NCI-H1092 (cell line): ENCODE measurements at places on chromosomes 5 and 9.

DNA sequence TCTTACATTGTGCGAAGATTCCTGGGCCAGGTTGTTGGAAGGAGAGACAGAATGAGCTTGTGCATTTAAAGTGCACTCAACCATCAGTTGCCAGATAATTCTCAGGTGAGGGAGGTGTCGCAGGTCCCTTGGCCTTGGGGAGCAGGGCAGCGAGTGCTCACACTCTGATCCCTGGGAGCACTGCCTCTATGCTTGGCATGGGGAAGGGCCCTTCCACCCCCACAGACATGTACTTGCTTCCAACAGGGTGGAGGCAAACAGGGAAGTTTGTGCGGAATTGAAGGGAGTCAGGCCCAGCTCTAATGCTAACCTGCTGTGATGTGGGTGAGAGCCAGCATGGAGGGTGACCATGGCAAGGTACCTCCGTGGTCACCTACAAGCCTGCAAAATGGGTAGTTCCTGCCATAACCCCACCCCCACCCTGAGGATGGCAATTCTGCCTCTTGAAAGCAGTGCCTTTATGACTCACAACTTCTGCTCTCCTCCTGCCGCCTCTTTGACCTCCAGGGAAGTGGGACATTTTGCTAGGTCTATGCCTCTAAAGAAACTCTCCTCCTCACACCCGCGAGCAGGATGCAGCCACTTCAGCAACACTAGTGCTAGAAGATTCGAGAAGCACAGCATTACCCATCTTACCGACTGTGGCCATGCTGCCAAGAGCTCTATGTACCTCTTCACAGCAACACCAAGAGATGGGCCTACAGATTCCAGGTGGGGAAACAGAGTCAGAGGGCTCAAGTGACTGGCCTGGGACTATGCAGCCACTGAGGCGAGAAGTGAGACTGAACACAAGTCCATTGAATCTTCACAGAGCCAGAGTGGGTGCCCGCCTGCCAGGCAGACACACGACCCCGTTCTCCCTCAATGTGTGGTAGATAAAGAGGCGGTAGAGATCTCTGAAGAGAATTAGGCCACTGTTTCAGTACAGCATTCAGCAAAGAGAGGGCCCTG is 22.1 kb upstream of the SLC25A51 start:
- no peak for DNase-seq

DNA sequence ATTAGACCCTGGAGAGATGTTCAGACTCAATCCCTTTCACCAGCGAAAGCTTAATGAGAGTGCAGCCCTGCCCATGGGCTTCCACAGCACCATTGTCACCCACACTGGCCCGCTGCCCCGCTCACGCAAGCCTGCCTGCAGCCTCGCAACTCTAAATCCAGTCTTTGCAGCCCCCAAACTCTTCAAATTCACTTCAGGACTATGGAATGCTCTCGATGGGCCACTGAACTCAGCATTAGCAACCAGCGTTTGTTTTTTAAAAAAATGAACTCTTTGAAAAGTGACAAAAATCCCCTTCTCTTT is 17.1 kb downstream of the DCANP1 start:
- DNase-seq: no peak

GRCh38 chr9:130522233-130522808 is 57.1 kb upstream of the FUBP3 start:
- DNase-seq: no peak

DNA sequence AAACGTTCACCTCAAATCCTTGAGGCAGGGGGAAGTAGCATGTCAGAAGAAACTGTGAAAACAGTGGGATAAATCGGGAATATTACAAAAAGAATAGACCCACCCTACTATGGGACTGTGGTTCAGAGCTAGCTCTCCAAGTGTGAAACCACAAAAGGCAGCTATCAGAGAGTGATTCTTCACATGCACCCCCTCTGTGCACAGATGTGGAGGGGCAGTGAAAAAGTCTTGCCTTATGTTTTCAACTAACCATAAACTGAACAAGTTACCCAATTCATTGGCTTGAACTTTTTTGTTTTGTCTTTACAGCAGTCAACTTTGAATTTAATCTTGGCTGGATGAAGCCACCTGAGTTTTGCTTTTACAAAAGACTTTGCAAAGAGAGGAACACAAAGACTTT is 98.8 kb upstream of the NR4A3 start:
- DNase-seq: no peak

DNA sequence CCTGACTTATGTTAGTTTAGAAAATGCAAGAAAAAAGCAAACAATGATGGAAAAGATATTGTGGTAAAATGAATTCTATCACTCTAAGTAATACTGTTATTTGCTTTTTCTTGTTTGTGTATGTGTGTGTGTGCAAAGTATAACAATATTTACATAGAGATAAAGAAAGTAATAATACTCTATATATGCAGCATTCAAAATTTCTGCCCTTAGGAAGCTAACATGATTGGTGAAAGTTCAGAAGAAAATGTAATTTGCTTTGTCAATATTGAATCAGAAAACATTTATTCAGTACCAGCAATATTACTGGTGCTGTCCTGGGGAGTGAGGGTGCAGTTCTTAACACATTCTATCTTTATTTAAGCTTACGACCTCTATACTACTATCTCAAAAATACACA is 12.9 kb upstream of the PRDM9 start:
- DNase-seq: no peak

- no peak for DNase-seq
Measured at GRCh38 chr9:107546859-107547258, 57.3 kb upstream of the KLF4 start.

- no peak for DNase-seq
Measured at GRCh38 chr9:97628668-97629067, 4.5 kb downstream of the TSTD2 start.

GRCh38 chr9:101427957-101428655 is 7.5 kb downstream of the ALDOB start:
- no peak for DNase-seq

DNA sequence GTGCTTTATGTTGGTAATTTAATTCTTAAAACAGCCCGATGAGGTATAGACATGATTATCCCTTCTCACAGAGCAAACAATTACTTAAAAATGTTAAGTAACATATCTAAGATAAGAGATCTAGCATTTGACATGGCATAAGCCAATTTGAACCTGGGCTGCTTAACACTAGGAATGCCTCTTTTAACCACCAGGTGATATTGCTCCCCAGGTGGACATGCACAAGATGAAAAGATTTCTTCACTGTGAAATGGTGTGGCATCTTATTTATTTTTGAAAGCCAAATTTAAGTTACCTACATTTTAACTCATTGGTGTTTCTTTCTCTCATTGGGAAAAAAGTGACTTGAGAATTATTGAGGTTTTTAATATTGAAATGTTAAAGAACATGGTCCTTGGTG is 15.8 kb upstream of the LRRC70 start:
- DNase-seq: no peak

DNA sequence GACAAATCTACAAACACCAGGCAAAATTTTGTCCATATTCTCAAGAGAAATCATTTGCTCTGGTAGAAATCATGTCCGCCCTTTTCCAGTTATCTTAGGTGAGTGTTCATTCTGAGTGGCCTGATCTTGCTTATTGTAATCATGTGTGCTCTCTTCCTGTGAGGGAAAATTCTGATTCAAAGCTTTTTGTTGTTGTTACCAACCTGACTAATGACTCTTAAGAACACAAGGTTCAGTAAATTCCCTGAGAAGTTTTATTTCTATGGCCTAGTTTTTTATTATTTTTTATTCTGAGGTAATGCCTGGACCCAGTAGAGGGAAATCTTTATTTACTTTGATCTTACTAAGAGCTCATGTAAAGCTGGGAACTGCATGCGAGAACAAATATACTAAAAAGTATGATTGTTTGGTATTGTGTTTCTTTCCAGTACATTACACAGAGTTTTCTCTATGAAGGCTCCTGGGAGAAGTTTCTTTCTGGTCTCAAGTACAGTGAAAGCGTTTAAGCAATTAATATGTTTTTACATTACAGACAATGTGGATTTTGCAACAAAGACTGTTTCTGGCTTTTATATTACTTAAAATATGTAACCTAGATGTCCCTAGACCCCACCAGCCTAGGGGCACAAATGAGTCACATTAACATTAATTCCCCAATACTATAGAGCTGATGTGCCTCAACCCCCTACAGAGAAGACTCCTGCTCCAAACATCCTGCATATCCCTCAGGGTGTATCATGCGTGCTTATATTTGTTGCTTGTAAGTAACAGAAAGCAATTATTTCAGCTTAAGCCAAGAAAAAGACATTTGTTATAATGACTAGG is 138.1 kb downstream of the TMEM167A start:
- DNase-seq: no peak

GRCh38 chr5:29982457-29982856 is 1211.0 kb upstream of the CDH6 start:
- DNase-seq: no peak

DNA sequence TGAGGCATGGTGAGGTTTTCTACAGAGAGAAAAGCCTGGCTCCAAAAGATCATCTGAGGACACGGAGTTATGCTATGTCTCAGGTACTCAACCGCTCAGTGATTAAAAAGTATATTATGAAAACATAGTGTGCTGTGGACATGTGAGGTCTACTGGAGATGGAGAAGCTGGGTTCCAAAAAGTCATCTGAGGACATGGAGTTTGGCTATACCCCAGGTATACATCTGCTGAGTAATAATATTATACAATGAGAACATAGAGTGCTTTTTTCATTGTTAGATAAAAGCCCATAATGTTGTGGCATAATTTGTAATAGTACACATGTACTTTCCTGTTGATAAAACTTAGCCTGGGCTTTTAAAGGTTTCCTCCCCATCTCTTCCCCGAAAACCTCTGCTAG is 70.7 kb upstream of the SHISAL2B start:
- no peak for DNase-seq

DNA sequence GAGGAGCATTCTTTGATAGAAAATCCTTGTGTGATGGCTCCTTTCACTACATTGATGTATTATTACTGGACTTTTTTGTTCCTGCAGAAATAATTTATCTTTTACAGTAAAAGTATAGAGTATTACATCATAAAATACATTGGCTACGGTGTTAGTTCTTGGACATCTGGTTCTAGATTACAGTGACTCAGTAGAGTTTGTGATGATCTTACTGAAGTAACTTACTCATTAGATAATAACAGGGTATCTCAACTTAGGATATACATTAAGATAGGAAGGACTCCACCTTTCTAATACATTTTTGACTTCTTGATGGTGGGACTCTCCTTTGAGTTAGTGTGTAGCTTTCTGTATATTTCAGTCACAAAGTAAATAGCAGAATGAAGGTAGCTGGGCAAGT is 59.1 kb downstream of the ZNF462 start:
- no peak for DNase-seq

DNA sequence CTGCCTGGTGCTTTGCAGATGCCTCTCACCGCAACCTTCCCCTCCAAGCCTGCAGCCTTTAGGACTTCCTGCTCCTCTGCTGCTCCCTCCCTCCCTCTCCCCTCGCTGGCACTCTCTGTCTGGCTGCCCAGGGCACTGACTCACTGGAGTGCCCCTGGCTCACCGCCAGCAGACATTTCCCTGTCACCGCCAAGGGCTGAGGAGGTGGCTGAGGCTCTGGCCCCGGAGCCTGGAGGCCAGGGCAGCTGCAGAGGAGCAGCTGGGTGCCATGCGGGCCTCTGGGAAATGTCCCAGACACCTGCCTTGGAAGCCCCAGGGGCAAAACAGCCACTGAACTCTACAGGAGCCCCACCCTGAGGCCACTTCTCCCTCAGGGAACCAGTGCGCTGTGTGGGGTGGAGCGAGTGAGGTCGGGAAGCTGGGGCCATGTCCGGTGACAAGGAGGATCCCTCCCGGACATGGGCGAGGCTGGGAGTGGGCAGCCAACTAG is 53.4 kb downstream of the TENT4A start:
- peak; percentile 81 for DNase-seq

DNA sequence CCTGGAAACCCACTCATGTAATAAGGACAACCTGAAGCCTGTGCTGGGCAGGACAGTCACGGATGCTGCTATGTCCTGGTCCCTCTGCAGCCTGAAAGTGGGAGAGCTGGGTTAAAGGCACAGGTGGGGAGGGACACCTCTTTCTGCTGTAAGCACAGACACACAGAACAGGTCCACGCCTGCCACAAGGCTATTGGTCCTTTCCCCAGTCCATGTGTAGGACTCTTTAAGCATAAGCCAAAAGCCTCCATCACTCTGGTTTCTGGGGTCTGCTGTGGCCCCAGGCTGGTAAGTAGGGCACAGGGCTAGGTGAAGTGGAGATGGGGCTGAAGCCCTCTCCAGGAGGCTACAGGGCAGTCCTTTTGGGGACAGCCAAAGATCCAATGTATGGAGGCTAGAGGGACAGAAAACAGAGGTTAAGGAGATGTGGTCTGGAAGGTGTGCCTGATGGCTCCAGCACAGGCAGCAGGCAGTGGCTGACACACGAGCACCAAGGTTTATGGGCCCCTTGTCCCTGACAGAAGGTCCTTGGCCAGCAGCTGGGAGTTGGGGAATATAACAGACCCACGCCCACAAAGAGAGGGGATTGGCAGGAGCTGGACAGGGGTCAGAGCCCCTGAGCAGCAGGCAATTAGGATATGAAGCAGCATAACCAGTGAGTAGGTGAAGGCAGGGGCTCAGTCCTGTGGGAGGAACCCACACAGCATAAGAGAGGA is 203.6 kb upstream of the MVB12B start:
- no peak for DNase-seq

DNA sequence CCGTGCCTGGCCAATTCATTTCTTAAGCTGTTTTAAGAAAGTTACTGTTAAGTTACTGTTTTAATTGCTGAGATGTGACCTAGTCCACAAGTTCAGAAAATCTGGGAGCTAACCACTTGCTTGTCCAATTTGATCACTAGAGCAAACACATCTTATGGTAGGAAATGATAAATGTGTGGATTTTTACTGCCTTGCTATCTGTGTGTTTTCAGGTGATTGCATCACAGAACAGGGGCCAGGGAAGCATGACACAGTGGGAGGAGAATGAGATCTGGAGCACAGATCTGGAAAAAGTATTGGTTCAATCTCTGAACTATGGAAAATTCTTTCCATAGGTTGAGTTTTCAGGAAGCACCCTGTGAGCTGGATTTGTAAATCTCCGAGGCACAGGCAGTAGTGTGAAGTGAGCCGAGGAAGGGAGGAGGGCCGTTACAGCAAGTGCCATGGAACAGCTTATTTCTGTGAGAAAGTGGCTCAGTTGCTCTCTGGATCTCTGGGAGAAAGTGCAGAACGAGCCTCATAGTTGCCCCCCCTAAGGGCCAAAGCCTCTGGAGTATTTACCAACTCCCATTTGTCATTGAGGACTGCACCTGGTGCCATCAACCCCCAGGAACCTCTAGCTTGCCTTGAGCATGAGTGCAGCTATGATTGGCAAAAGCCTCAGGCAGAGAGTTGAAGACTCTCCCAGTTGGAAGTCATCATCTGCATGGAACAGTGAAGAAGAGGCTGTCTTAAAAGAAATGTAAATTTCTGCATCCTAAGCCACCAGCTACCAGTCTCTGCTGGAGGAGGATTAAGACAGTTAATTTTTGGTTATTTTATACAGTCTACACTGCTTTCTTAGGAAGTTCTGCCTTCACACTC is 161.8 kb upstream of the CLINT1 start:
- DNase-seq: no peak

GRCh38 chr5:117497601-117498000 is 923.0 kb upstream of the SEMA6A start:
- no peak for DNase-seq

DNA sequence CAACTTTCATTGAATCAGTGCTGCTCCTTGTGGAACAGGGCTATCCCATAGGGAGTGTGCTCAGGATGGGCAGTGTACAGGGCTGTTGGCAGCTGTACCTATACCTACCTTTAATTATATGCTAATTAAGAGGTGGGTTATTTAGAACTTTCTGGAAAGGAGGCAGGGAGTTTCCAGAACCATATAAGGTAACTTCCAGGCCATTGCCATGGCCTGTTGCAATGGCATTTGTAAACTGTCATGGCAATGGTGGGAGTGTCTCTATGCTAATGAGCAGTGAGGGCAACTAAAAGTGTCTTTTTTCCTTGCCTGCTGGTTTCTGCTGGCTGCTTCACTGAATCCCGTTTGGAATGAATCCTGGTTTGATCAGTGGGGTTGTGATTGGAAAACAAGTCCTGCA is 2.3 kb upstream of the ARHGAP26 start:
- no peak for DNase-seq
